NCI-H82 (cell line): ENCODE measurements at places on chromosomes 12 and 14.
A peak's percentile ranks its signal among the peaks of the same experiment; 100 is the strongest.

DNA sequence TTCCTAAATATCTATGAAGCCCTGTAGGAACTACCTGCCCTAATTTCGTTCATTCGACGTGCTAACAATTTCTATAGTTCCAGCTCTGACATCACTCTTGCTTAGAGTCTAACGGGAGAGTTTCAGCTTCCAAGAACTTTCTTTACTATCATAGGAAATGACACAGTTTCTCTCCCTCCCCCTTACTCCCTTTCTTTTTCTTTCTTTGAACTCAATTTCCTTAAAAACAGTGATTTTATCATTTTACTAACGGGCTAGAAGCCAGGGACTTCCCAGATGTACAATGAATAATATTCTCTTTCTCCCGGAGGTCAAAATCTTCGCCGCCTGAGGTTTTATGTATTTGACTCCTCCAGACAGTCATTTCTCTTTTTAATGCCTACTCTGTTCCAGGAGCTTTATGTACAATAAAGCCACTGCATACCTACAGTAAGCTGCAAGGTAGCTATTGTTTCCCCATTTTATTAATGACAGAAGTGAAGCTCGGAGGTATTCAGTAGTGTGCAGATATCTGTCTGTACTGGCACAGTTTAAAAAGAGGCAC is 15.7 kb downstream of the SMCO2 start:
- no peak for DNase-seq

DNA sequence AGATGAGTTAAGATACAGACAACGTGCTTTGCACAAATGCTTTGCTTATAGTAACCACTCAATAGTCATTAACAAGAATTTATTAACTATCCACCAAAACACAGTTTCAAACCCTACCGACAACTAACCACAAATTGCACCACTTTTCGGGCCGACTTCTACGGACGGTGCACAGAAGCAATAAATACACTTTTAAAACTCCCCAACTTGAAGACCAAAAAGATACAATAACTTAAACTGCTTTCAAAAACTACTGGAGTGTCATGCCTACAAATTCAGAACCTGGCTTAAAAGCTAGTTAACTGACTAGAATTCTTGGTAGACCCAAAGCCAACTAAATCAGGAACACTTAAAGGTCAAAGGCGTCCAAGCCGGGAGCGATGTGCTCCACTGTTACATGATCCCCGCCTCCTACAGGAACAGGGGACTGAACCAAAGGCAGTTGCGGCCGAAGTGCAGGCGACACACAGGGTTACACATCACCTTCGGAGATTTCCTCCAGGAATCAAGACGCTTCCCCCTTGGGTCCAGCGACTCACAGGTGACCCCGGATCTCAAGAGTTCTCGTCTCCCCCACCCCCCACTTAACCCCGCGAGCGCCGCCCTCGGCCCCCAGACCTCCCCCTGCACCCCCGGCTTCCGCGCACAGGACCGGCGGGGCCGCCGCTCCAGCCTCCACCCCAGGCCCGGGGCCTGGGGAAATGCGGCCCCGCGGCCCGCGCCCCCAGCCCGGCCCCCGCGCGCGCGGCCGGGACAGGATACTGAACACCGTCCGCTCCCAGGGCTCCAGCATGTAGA is 507 bp downstream of the SPTSSA start:
- DNase-seq, result peak; percentile 74

- DNase-seq, result no peak
Observed at GRCh38 chr12:119259484-119259883, 75.0 kb upstream of the CCDC60 start.

GRCh38 chr12:123233505-123234308 is 471 bp downstream of the MTRFR start:
- no peak for DNase-seq

DNA sequence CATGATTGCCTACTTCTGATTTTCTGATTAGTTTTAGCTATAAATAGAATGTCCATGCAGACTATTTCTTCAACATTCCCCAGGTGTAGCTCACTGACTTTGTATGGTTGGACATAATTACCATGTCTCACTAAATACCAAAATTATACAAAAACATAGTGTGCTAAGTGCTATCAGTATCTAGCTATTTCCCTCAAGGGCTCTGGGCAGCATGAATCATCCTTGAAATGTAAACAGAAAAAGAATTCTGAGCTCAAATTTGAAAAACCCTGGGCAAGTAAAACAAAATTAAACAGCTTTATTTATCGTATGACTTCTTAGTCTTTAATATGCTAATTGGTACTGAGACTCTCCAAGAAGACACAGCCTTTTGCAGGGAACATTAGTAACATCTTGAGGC is 82.9 kb downstream of the SPATA7 start:
- no peak for DNase-seq

- no peak for DNase-seq
Observed at GRCh38 chr14:51922624-51923023, 62.2 kb downstream of the GNG2 start.

- DNase-seq, result no peak
Observed at GRCh38 chr14:62143245-62143644, 381.0 kb downstream of the SNAPC1 start.

DNA sequence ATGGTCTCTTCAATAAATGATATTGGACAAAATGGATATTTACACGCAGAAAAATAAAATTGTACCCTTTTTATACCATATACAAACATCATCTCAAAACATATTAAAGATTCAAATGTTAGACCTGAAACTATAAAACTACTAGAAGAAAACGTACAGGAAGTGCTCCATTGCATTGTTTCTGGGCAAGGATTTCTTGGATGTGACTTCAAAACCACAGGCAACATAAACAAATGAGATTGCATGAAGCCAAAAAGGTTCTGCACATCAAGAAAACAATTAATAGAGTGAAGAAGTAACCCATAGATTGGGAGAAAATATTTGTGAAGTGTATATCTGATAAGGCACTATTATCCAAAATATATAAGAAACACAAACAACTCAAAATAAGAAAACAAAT is 812.4 kb downstream of the NRXN3 start:
- no peak for DNase-seq

GRCh38 chr14:55897031-55897430 is 221.2 kb upstream of the PELI2 start:
- DNase-seq, result no peak
